ENCODE measurements at places on chromosomes 2 and 18.

DNA sequence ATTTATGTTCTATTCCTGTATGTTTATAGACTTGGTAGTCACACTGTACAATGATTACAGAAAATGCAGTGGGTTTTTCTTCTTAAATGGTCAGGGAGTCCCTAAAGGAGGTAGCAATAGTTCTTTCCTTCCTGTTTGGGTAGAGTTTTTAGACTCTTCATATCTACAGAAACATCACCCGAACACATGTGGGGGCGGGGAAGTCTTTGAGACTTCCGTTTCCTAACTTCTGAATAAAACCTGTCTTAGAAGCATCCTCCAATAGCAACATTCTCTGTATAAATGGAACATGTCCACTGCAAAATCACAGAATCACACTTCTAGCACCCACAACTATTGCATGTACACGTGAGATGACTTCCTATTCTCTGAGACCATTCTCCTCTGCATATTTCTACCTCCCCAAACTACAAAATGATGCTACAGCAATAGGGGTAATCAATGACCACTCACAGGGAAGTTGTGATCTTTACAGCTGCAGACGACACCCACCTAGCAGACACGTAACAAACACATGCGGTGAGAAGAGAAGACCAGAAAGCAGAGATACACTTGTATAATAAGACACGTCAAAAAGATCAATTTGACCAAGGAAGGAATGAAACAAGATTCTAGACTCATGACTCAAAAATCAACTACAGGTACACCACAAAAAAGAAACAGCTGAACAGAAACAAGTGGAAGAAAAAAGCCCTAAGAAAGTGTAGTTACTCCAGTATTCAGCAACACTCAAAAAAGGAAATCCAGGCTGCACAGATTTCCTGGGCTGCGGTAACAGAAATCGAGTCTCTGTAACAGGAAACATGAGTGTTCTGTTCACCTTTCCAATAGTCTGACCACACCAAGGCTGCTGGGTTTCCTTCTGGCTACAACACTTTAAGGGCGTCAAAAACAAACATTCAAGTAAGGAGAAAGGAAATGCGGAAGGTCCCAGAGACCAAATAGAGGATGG lies 120.4 kb downstream of the ZNF516 start:
- H3K27me3 ChIP-seq = no peaks in the 10 kb centered on the region
- DNase-seq = no peak
- no peak overlapping the region for H3K27ac ChIP-seq
- H3K36me3 ChIP-seq = peaks cover 62% of the 10 kb centered on the region

DNA sequence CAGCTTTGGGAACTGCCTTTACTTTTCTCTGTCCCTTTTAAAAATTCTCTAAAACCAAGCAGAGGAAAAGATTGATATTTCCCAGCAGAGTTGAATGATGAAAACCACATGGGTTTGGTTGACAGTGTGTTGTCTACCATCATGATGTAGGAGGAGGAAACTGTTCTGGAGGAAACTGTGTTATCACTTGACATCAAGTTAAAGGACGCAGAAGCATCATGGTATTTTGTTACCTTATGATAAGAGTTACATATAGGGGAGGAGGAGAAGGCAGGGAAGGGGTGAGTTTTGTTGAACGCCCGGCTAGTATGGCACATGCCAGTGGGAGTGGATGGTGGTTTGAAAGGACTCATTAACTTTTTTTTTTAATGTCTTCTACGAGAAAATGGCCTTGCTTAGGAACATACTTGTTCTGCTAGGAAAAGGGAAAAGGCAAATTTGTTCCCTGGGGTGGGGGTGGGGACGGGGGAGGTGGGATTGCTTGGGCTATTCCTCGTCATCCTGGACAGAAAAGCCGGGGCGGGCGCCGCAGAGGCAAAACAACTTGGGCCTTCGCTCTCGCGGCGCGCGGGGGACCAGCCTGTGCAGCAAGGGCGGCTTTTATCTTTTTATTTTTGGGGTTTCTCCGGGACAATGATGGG lies 766 bp downstream of the TMEM17 start:
- peak overlapping the region; percentile 91 for H3K27ac ChIP-seq
- no peak for DNase-seq
- H3K27me3 ChIP-seq = no peaks in the 10 kb centered on the region
- H3K4me1 ChIP-seq = peaks cover 31% of the 10 kb centered on the region
- peak overlapping the region; percentile 70 for H3K4me3 ChIP-seq

DNA sequence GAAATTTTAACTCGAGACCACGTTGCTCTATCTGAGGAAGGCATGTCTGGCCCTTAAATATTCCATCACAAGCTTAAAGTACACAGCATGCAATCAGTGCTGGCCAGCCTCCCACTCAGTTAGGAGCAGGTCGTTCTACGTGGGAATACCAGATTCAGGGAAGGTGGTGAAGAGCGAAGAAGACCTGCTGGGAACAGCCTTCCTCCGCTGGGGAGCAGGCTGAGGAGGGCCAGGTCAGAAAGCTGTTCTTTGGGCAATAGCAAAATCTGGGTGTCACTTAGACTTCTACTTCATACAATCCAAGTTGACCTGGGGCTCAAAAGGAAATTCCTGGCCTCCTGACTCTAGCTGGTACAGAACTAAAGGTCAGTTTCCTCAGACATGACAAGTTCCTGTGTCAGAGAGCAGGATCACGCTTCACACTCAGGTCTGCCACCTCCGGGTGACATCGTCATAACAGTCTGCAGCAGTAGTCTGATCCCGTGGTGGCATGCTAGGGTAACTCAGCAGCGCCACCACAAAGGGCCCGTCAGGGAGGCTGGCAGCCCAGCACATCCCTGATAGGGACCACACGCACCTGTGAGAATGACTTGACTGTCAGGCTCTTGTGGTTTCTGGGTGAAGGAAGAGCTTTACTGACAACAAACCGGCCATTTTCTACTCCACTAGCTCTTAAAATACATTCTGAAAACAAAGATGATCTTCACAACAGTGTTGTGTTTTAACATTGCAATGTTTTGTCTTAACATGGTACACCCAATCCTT lies 35.2 kb upstream of the NAPG start:
- no peak overlapping the region for H3K4me3 ChIP-seq
- H3K36me3 ChIP-seq = no peaks in the 10 kb centered on the region
- H3K27ac ChIP-seq = peak overlapping the region; percentile 7
- H3K4me1 ChIP-seq = no peaks in the 10 kb centered on the region
- DNase-seq = no peak

GRCh38 chr2:43950383-43951008 lies 45.3 kb downstream of the LRPPRC start:
- H3K4me1 ChIP-seq = no peaks in the 10 kb centered on the region
- DNase-seq = no peak
- no peak overlapping the region for H3K4me3 ChIP-seq
- peaks cover 12% of the 10 kb centered on the region for H3K36me3 ChIP-seq

GRCh38 chr2:172214252-172214651 lies 111.6 kb upstream of the DLX2 start:
- no peaks in the 10 kb centered on the region for H3K27me3 ChIP-seq
- no peak for DNase-seq
- peaks cover 4% of the 10 kb centered on the region for H3K4me1 ChIP-seq
- no peaks in the 10 kb centered on the region for H3K36me3 ChIP-seq
- H3K4me3 ChIP-seq = no peak overlapping the region

- H3K4me1 ChIP-seq = peaks cover 4% of the 10 kb centered on the region
- peak overlapping the region; percentile 38 for H3K4me3 ChIP-seq
- DNase-seq = no peak
- H3K27me3 ChIP-seq = no peaks in the 10 kb centered on the region
- no peaks in the 10 kb centered on the region for H3K36me3 ChIP-seq
Measured at GRCh38 chr2:8488001-8488738, 193.7 kb upstream of the ID2 start.

DNA sequence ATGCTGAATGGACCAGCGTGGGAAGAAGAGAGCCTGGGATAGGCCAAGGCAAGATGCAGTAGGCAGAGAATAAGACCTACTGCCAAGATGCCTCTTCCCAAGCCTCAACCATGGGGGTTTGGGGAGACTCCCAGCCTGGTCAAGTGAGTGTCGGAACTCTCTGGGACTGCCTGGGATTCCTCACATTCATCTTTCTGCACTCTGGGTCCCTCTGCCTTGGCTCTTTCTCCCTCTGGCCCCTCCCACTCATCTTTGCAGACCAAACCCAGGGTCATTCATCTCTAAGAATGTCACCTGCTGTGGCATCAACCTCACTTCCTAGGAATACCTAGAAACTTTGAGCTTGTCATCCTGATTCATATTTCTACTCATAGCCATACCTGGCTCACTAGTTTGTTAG lies 211.3 kb upstream of the HNRNPA3 start:
- H3K4me1 ChIP-seq = no peaks in the 10 kb centered on the region
- H3K4me3 ChIP-seq = no peak overlapping the region
- DNase-seq = no peak
- H3K36me3 ChIP-seq = no peaks in the 10 kb centered on the region
- no peak overlapping the region for H3K27ac ChIP-seq

DNA sequence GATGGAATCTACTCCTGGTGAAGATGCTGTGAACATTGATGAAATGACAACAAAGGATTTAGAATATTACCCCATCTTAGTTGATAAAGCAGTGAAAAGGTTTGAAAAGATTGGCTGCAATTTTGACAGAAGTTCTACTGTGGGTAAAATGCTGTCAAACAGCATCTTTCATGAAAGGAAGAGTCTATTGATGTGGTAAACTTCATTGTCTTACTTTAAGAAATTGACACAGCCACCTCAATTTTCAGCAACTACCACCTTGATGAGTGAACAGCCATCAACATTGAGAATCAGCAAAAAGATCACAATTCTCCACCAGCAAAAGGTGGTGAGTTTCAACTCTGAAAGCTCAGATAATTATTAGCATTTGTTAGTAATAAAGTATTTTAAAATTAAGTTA lies 310.3 kb upstream of the RBMS1 start:
- no peak overlapping the region for H3K27ac ChIP-seq
- no peaks in the 10 kb centered on the region for H3K36me3 ChIP-seq
- no peak overlapping the region for H3K4me3 ChIP-seq
- DNase-seq = no peak
- no peaks in the 10 kb centered on the region for H3K27me3 ChIP-seq
